ENCODE measurements at places on chromosomes 3 and 15. TPM values are rescaled to one million over a fixed set of nuclear protein-coding genes. Genes with fewer than 3 reads are reported as not detected.

Gene GOLGA8J
- total RNA-seq = not detected

- H3K4me3 ChIP-seq = no peak overlapping the region
- no peaks in the 10 kb centered on the region for H3K36me3 ChIP-seq
- DNase-seq = no peak
- no peak overlapping the region for H3K27ac ChIP-seq
Measured at GRCh38 chr15:52251144-52251860, 44.3 kb downstream of the MYO5C start.

DNA sequence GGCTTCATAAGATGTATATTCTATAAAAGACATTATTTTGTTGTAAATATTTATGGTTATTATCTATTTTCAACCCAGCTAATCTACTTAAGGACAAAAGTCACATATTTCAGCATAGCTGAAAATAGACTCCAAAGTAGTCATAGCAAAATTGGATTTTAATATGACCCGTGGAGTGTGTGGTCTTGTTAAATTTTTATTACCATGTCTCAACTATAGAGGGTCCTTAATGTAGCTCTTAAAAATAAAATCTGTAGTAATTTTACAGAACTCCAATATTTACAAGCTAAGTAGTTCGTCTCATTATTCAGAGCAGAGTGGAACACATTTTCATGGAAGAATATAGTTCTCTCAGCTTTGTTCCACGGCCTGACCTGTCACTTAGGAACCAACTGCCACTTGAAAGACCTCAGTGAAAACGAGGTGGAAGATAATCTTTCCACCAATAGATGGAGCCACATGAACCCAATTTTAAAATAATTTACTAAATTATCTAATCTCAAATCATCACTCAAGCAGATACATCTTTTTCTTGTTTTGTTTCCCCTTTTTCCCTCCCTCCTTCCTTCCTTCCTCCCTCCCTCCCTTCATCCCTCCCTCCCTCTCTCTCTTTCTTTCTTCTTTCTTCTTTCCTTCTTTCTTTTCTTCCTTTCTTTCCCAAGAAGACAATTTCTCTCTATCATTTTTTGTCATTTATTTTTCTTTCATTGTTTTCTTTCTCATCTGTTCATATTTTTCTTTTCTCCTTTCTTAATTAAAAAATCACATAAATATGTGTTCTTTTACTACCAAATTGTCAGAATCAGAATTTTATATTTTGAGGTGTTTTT, 97.2 kb downstream of the CLDN1 start:
- no peak overlapping the region for H3K4me3 ChIP-seq
- peaks cover 4% of the 10 kb centered on the region for H3K27me3 ChIP-seq
- H3K27ac ChIP-seq = no peak overlapping the region
- H3K36me3 ChIP-seq = no peaks in the 10 kb centered on the region

Gene SLC30A4
- 1.2 TPM for total RNA-seq

Gene CLRN1
- not detected for total RNA-seq

DNA sequence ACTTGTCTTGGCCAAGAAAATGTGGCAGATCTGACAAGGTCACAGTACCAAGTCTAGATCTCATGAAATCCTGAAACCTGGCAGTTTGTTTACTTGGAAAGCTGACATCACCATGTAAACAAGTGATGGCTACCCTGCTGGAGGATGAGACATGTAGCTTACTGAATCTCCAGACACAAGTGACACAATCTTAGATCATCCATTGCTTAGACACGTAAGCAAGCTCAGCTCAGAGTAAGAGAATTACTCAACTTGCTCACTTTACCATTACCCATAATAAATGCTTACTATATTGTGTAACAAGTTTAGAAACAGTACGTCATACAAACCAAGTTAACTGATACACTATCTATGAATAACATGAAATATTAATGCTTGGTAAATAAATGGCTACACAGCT, 263.8 kb downstream of the TBC1D5 start:
- H3K4me1 ChIP-seq = no peaks in the 10 kb centered on the region
- no peaks in the 10 kb centered on the region for H3K27me3 ChIP-seq
- H3K4me3 ChIP-seq = no peak overlapping the region
- no peak overlapping the region for H3K27ac ChIP-seq
- DNase-seq = no peak
- H3K36me3 ChIP-seq = no peaks in the 10 kb centered on the region

DNA sequence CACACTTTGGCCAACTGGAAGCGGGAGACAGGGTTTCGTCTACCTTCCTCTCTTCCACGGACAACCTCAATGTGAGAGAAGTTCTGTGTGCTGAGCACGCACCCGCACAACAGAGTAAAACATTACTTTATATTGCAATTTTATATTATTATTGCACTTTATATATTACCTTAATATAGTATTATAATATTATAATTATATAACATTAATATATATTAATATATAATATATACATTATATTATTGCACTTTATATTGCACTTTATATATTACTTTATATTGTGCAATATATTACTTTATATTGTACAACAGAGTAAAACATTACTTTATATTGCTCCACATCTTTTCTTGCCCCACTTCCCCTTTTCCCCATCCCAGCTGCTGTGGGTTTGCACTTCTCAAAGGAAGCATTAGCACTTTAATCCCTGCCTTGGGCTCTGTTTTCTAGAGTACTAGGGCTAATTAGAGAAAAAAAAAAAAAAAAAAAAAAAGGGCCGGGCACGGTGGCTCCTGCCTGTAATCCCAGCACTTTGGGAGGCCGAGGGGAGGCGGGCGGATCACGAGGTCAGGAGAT, 76.4 kb upstream of the SLC4A7 start:
- H3K4me1 ChIP-seq = no peaks in the 10 kb centered on the region
- no peak for DNase-seq
- peaks cover 5% of the 10 kb centered on the region for H3K27me3 ChIP-seq

Gene ZDHHC23
- total RNA-seq = 2.4 TPM

DNA sequence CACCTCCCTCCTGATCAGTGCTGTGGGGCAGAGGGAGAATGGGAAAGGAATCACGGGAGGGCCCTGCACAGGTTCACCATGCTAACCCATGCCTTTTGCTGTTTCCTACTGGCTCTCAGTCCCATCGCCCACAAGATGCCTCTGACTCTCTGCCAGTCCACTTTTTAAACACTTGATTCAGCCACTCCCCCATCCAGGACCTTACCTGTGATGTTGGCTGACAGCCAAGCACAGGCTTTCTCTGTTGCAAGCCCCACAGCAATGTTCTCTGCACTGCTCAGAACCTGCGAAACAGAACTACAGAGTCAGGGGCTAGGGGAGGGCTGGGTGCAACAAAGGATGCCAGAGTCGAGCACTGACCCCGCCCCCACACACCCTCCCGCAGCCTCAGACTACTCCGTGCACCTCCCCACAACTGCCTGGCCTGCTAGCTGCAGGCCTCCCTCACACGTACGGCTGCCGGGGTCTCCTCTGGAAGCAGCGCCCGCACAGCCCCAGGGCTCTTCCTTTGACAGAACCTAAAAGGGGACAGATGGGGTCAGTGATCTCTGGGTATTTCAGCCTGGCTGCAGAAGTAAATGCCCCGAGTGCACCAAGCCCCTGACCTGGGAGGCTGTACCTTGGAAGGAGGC, 9.1 kb downstream of the CDAN1 start:
- H3K4me1 ChIP-seq = no peaks in the 10 kb centered on the region
- H3K36me3 ChIP-seq = peaks cover 58% of the 10 kb centered on the region
- no peak overlapping the region for H3K27ac ChIP-seq
- no peaks in the 10 kb centered on the region for H3K27me3 ChIP-seq
- no peak for DNase-seq

GRCh38 chr3:135261214-135261775, 466.2 kb downstream of the EPHB1 start:
- DNase-seq = no peak
- no peaks in the 10 kb centered on the region for H3K27me3 ChIP-seq
- no peak overlapping the region for H3K27ac ChIP-seq
- H3K4me3 ChIP-seq = no peak overlapping the region

- H3K4me3 ChIP-seq = no peak overlapping the region
- peaks cover 6% of the 10 kb centered on the region for H3K27me3 ChIP-seq
- H3K4me1 ChIP-seq = peaks cover 8% of the 10 kb centered on the region
- no peaks in the 10 kb centered on the region for H3K36me3 ChIP-seq
Measured at GRCh38 chr15:98609144-98609852, 39.0 kb upstream of the IGF1R start.

- H3K27ac ChIP-seq = no peak overlapping the region
- no peak overlapping the region for H3K4me3 ChIP-seq
- DNase-seq = no peak
- no peaks in the 10 kb centered on the region for H3K27me3 ChIP-seq
- no peaks in the 10 kb centered on the region for H3K4me1 ChIP-seq
- no peaks in the 10 kb centered on the region for H3K36me3 ChIP-seq
Measured at GRCh38 chr3:78666470-78666800, 1101.4 kb downstream of the ROBO1 start.

Gene ITIH3
- not detected for total RNA-seq

Gene SLC27A2
- total RNA-seq = 75.4 TPM

GRCh38 chr3:44106756-44107155, 134.9 kb upstream of the TOPAZ1 start:
- H3K4me3 ChIP-seq = no peak overlapping the region
- H3K27ac ChIP-seq = no peak overlapping the region
- no peak for DNase-seq
- no peaks in the 10 kb centered on the region for H3K36me3 ChIP-seq
- peaks cover 12% of the 10 kb centered on the region for H3K4me1 ChIP-seq

DNA sequence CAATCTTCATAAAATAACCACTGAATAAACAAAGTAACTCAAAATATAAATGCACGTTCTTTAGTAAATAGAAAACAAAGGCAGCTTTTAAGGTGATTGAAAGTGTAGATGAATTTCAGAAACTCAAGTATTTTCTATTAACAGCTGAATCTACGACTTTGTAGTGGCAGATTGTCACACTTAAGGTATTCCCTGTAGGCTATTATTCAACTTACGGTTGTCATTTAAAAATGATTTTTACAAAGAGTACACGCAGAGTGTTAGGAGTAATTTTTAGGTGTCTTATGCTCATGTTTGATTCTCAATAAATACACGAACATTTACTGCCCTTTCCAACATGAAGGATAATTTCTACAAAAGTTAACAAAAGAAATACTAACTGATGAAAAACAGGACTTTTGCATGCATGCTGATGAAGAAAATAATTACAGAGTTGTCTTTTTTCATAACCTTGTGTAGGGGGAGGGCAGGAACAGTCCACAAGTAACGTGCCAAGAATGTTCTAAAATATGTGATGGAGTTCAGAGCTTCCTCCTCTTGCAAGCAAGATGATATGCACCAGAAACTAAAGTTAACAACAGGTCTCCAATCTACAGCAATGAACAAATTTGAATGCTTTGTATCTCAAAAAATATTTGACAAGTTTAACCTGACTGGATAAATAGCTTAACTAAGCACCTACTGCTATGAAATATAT, 16.7 kb downstream of the DCBLD2 start:
- DNase-seq = no peak
- no peaks in the 10 kb centered on the region for H3K36me3 ChIP-seq
- no peaks in the 10 kb centered on the region for H3K4me1 ChIP-seq
- H3K27me3 ChIP-seq = no peaks in the 10 kb centered on the region
- no peak overlapping the region for H3K4me3 ChIP-seq
- H3K27ac ChIP-seq = no peak overlapping the region

- H3K4me3 ChIP-seq = no peak overlapping the region
- H3K4me1 ChIP-seq = no peaks in the 10 kb centered on the region
- H3K27ac ChIP-seq = no peak overlapping the region
- no peaks in the 10 kb centered on the region for H3K36me3 ChIP-seq
Measured at GRCh38 chr15:100426937-100427336, 85.2 kb upstream of the ADAMTS17 start.

DNA sequence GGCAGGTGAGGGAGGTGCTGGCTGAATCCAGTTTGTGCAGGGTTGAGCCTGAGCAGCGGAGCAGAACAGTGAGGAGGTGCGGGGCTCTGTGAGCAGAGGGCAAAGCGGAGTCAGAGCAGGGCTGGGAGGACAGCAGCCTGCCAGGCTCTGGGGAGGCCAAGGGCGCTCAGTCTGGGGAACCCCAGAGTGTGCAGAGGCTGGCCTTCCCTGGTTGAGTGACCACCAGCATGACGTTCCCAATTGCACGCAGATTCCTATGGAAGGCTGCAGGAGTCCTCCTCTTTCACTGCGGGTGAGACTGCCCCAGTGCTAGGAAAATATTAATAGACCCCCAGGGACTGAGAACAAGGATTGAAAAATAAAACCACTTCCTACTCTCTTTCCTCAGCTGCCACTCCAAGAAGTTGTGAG, 13.2 kb downstream of the MRAS start:
- no peaks in the 10 kb centered on the region for H3K36me3 ChIP-seq
- peaks cover 3% of the 10 kb centered on the region for H3K27me3 ChIP-seq
- no peak for DNase-seq
- H3K4me1 ChIP-seq = no peaks in the 10 kb centered on the region
- H3K27ac ChIP-seq = no peak overlapping the region
- H3K4me3 ChIP-seq = no peak overlapping the region

Measured in activated CD4-positive, alpha-beta T cell treated with anti-CD3 and anti-CD28 coated beads, Interleukin-2, amount 10 ng/mL, durations not matched to agents 24 days and 14 days (primary cell).